Fibroblast of mammary gland (primary cell): ENCODE measurements at places on chromosomes 11 and 22.

DNA sequence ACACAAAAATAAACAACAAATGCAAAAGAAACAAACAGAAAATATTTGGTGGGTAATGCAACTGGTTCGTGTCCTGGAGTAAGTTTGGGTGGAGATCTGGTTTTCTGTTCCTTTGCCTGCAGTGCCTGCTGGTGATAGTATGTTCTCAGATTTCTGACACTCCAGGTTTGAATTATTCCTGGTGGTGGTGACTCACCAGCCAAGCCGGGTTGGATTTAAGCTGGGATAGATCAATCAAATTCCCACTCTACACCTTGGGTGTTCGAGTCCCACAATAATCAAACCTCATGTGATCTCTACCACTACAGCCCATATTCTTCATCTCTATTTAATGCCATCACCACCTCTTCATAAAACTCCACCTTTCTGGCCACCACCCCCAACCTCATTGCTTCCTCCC lies 421.8 kb downstream of the NTM start:
- peak; percentile 12 for DNase-seq

- DNase-seq = peak; percentile 38
Observed at GRCh38 chr11:48141475-48142122, 75.0 kb upstream of the OR4B1 start.

GRCh38 chr22:44272401-44272771 lies 40.4 kb downstream of the SHISAL1 start:
- DNase-seq = no peak

- peak; percentile 27 for DNase-seq
Observed at GRCh38 chr11:61917334-61918109, at the start of gene RAB3IL1. Gene RAB3IL1 (minus strand): TSS chr11:61917566. CDS start chr11:61917367, 199 bp downstream.
